Fibroblast of skin of back (primary cell): ENCODE measurements at places on chromosomes 12 and 14.

DNA sequence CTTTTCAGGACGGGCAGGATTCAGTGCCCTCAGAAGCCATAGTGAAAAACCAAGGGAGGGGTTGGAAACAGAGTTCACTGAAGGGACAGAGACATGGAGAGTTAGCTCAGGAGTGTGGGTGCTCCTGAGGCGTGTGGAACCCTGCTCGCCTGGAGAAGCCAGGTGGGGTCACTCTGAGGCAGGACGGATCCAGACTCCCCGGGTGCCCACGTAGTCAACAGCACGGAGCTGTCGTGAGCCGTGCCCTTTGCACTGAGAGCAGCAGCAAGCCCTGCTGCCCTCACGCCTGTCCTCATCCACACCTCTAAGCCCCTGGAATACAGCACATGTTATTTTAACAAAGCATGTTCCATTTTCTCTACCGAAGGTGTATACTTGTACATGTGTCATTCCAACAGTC lies 114.7 kb downstream of the FBXL14 start:
- no peak for DNase-seq

DNA sequence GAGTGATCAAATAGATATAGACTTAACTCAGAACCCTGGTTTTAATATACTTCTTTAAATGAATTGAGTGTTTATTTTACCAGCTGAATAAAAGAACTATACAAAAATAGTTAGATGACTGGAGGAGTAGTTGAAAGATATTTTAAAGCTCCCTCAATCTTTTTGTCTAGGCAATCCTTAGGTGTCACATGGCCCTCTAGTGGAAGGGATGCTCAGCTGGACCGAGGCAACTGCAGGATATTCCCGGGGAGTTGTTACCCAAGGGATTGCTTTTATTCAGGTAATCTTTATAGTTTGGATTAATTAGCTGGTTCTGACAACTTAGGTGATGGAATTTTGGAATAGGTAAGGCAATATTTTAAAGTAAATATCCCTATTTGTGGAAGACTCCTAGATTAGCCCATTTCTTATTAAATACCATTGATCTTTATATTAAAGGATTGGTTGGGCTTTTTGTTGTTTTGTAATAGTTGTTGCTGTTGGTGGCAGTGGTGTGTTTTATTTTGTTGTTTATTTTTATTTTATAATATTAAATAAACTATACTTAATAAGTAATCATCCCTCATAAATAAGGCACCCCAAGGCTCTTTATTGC lies 57.1 kb downstream of the ZDHHC17 start:
- peak; percentile 49 for DNase-seq

DNA sequence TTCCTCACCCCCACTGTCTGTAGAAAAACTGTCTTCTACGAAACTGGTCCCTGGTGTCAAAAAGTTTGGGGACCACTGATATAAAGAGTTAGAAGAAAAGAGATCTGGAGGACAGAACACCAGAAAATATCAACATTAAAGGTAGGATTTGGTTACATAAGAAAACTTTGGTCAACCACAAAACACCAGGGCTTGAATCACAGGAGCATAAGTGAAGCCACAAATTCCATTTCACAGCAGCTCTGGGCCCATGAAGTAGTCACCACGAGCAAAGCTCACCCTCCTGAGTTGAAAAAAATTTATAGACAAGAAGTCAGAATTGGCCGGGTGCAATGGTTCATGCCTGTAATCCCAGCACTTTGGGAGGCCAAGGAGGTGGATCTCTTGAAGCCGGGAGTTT lies 19.4 kb downstream of the RALGAPA1 start:
- peak; percentile 12 for DNase-seq

DNA sequence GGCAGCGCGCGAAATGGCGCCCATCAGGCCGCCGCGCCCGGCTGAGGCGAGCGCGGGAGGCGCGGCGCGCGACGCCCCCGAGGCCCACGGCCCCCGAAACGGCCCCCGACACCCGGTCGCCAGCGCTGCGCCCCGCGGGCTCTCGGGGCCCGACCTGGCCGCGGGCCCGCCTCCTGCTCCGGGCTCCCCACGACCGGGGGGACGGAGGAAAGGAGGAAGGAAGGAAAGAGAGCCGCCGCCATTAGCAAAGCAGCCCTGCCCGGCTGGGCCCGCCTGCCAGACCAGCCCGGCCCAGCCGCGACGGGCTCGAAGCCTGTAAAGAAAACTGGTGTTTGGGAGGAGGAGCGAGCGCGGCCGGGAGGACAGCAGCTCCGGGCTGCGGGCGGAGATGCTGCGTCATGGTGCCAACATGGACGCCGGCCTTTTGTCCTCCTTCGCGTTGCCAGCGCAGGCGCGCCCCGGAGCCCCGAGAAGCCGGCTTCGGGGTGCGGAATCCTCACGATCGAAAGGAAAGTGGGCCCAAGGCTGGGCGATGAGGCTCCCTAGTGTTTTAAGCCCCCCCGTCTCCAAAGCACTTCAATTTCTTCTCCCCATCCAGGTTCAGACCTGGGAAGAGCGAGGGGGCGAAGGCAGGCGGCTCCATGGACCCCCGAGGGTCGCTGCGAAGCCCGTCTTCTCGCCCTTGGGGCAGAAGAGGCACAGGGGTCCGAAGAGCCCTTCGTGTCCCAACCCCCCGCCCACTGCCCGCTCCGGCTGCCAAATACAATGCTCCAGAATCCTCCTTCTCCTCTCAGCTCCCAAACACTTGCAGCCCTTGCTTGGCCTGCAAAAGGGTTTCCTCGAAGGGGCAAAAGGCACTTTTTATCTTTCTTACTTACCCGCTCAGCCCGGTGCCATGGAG lies 2.9 kb upstream of the SETD1B start:
- DNase-seq: peak; percentile 86

- DNase-seq: no peak
Measured at GRCh38 chr12:43290836-43291235, 261.2 kb downstream of the ADAMTS20 start.
